ENCODE measurements at places on chromosomes 3 and 15. TPM values are rescaled to one million over a fixed set of nuclear protein-coding genes. Genes with fewer than 3 reads are reported as not detected.

Gene GOLGA6L6
- total RNA-seq: not detected

Gene SNX22
- 0.28 TPM for total RNA-seq

Gene NOX5
- total RNA-seq: under 0.01 TPM

Gene CFAP100
- not detected for total RNA-seq

Gene PLA2G4D
- not detected for total RNA-seq

Gene CELF6
- total RNA-seq: not detected

Gene MYO5C
- 7.0 TPM for total RNA-seq

Gene TNIK
- total RNA-seq: 40.1 TPM

Gene TRANK1
- 5.8 TPM for total RNA-seq

Gene GCSAM
- not detected for total RNA-seq

Gene CCRL2
- total RNA-seq: 4.7 TPM

Gene PLA2G4E
- not detected for total RNA-seq

Gene CRABP1
- total RNA-seq: not detected

Gene TM6SF1
- total RNA-seq: 31.8 TPM

Gene SLC2A2
- total RNA-seq: not detected

Gene SLC28A2
- not detected for total RNA-seq

Gene SHF
- total RNA-seq: 1.8 TPM

Gene SLC9C1
- 0.09 TPM for total RNA-seq

Gene CYP1A2
- not detected for total RNA-seq

Gene MUSTN1
- not detected for total RNA-seq

Gene DNAH12
- total RNA-seq: under 0.01 TPM

Gene ROPN1
- total RNA-seq: not detected

Gene CPB1
- total RNA-seq: not detected

Gene TLNRD1
- 9.2 TPM for total RNA-seq

Gene LARP6
- total RNA-seq: 10.9 TPM

Gene ZMYND10
- total RNA-seq: 0.36 TPM

Gene CCDC54
- total RNA-seq: not detected

Gene TM4SF4
- not detected for total RNA-seq

Gene MYH15
- 0.19 TPM for total RNA-seq

Gene CYP1A1
- total RNA-seq: 5.5 TPM

Gene PPP1R14D
- not detected for total RNA-seq

Gene CHST13
- not detected for total RNA-seq

Gene GOLGA6L7
- not detected for total RNA-seq

Gene ADCY5
- not detected for total RNA-seq

Gene HRH1
- 11.7 TPM for total RNA-seq

Gene SNAPC5
- total RNA-seq: 16.4 TPM

Gene HIGD2B
- not detected for total RNA-seq

Gene DUOX2
- not detected for total RNA-seq

Gene COL7A1
- 1.4 TPM for total RNA-seq

Gene MORC1
- not detected for total RNA-seq

Gene ALDH1L1
- total RNA-seq: 0.28 TPM

Gene CRYBG3
- total RNA-seq: 27.6 TPM

Gene LTF
- total RNA-seq: 0.09 TPM

Gene DUOXA2
- total RNA-seq: not detected

Gene DLL4
- 103 TPM for total RNA-seq

Gene KLHL40
- not detected for total RNA-seq

Gene SLCO2A1
- 0.72 TPM for total RNA-seq

Gene ITGB5
- 281 TPM for total RNA-seq

Gene DNAJA4
- total RNA-seq: 5.3 TPM

Gene AGBL1
- total RNA-seq: not detected

Gene ACAD9
- 34.9 TPM for total RNA-seq

Gene SPATA12
- total RNA-seq: 0.18 TPM

Gene CTXN2
- under 0.01 TPM for total RNA-seq

Gene PLCL2
- total RNA-seq: 8.3 TPM

Gene LYSMD2
- total RNA-seq: 7.3 TPM

Gene SH2D7
- total RNA-seq: not detected

Gene MCF2L2
- total RNA-seq: 0.38 TPM

Gene CDCP1
- total RNA-seq: 5.1 TPM

Measured in endothelial cell of coronary artery (primary cell).